Stimulated activated CD4-positive, alpha-beta T cell treated with anti-CD3 and anti-CD28 coated beads, Interleukin-4, amount 100 ng/mL, for 4 hours (primary cell): ENCODE measurements at places on chromosomes 5 and 9.

- no peak for DNase-seq
These were observed 57.1 kb upstream of the FSTL4 start for GRCh38 chr5:133669472-133669871.

DNA sequence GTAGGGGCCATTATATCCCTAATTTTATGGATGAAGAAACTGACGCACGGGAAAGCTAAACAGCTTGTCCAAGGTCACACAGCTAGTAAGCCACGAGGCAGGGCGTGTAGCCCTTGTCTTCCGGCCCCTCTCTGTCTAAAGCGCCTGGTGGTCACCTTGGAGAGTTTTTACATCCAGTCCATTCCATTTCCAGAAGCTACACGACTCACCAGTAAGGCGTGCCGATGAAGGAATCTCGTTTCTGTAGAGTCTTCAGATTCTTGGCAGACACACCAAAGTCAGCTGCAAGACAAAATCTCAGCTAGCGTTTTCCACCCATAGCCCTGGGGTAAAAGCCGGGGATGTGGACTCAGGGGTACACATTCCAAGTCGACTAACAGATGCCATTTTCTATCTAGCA is 80.5 kb downstream of the STK10 start:
- no peak for DNase-seq

GRCh38 chr5:151427258-151427657 is 20.1 kb upstream of the SLC36A1 start:
- DNase-seq: no peak

- no peak for DNase-seq
These were observed 91.5 kb downstream of the WDR41 start for GRCh38 chr5:77400645-77401044.

DNA sequence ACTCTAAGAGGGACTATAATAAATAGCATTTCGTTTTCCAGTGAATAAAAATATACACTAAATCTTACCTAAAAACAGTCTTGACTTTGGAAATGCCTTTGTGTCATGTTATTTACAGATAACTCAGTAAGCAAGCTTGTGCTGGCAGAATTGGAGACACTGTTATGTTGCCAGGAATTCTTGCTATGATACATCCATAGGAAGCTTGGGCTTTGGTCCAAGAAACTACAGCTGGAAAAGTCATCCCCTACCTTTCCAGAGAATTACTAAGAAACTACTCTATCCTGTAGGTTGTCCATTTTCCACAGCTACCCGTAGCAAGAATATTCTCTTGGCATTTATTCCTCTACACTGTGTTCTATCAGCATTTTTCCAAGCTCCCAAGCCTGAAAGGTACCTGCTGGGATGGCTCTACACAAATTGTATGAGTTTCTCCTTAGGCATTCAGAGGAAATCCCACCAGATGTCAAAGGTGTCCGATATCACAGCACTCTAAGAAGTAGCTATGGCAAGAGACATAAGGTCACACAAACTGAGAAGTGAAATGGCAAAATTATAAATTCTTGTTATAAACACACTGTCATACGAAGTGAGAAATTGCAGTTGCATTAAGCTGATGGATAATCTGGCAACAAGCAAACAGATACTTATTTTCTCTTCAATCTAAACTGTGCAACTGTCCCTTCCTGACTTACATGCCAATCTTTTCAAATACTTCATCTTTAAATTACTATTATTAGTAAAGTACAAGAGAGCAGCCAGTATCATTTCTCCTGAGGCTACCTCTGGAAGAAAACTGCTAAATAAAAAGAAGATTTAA is 68.5 kb downstream of the MCTP1 start:
- DNase-seq: no peak

DNA sequence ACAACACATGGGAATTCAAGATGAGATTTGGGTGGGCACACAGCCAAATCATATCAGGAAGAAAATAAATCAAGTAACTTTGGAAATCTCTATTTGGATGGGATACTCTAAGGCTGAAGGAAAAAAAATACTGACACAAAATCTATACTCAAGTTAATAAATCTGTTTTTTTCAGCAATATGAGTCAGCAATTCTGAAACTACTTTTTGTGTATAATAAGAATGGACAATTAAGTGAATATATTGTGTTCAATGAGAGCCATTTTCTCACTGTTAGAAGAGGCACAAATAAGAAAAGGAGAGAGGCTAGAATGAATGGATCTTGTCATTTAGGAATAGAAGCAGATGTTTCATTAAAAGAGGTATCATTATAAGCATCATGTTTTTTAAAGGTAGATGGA is 651.0 kb downstream of the TAF11L14 start:
- no peak for DNase-seq

DNA sequence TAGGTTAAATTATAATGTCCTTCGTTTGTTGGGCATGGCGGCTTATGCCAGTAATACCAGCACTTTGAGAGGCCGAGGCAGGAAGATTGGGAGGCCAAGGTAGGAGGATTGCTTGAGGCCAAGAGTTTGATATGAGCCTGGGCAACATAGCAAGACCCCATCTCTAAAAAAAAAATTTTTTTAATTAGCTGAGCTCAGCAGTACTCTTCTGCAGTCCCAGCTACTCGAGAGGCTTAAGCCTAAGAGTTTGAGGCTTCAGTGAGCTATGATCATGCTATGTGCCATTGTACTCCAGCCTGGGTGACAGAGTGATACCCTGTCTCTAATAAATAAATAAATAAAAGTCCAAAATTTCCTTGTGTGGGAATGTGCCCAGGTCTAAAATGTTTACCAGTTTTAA is 9.1 kb upstream of the MSANTD3 start:
- DNase-seq: no peak

DNA sequence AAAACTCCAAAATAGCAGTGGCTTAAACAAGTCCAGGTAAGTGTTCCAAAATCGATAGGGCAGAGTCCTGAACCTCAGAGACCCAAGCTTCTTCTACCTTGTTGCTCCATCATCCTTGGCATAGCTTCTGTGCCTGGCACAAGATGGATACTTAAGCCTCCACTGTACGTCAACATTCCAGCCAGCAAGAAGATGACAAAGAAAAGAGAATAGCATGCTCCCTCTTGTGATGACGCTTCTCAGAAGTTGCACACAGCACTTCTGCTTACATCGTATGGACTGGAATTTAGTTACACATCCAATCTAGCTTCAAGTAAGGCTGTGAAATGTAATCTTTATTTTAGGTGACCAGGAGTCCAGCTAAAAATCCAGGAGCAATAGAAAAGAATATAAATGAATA is 227.4 kb downstream of the ESM1 start:
- DNase-seq: no peak

DNA sequence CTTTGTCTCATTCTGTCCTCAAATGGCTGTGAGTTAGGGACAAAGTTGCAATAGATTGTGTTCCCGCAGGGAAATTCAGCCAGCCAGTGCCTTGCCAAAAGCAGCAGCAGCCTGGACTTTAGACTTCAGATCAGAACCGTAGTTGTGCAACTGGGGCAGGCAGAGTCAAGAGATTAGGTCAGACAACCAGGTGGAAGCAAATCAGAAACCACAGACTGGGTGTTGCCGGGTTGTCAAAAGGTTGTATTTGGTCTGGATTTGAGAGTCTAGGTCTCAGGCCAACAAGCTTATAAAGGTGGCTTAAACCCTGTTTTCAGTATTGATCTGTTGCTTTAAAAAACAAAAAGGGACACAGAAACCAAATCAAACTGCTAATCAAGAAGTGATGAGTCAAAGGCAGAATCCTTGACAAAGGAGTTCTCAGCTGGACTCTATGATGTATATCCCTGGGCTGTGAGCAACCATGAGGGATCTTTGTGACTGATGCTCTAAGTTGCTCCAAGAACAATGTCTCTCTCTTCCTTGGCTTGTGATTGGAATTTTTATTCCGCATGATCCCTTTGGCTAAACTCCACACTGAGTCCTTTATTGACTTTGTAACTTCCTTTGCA is 20.9 kb downstream of the RFK start:
- no peak for DNase-seq

DNA sequence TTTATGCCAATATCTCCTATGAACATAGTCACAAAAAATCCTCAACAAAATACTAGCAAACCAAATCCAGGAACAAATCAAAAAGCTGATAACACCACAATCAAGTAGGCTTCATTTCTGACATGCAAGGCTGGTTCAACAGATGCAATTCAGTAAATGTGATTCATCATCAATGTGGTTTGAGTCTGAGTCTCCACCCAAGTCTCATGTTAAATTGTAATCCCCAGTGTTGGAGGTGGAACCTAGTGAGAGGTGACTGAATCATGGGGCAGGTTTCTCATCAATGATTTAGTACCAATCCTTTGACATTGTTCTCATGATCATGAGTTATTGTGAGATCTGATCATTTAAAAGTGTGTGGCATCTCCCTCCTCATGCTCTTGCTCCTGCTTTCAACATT is 1072.7 kb downstream of the NR2F1-AS1 start:
- no peak for DNase-seq

- DNase-seq: no peak
These were observed 603.7 kb downstream of the BNC2 start for GRCh38 chr9:16266648-16267276.

DNA sequence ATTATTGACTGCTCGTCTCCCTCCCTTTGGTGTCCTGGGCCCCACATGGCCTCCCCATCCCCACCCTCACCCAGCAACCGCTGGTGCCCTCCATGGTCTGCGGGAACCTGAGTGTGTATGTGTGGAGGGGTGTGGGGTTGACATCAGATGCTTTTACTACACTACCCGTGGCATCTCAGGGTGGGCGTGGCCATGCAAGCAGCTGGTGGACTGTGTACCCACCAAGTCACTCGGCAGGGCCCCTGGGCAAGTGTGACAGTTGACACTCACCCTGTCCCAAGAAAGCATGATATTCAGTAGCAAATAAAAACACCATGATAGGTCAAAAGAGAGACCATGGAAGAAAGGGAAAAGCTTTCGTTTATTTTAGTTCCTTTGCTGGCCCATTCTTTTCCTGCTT is 7.4 kb upstream of the NXNL2 start:
- DNase-seq: no peak

DNA sequence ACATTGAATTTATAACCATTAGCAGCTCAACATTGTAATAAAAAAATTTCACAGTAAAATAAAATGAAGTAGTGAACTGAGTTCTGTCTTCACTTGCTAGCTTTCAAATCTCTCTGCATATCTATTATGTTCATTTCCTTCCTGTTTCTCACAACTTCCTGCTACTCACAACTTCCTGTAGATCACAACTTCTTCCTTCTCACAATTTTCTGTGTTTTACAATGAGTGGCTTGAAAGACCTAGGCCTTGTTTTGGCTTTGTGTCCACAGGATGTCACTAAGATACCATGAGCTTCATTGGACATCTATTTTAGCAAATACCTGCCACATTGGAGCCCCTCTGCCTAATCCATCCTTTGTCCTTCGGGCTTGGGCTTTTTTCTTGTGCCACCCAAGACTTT is 480.3 kb upstream of the ADAMTS16 start:
- DNase-seq: no peak

DNA sequence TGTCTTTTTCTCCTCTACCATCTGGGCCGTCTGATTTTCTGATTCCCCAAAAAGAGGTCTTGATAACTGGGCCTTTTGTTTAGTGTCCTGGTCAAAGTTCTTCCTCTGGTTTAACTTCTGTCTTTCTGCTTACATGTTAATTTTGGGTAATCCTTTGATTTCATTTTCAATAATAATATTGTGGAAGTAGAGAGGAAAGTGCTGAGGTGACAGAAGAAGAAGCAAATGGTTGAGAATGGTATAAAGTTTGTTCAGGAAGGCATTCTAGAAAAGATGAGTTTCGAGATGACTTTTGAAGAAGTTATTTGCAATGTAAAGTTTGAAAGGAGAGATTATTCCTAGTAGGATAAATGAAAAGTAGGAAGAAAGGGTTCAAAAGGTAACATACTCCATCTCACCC is 118.1 kb downstream of the UNC13B start:
- DNase-seq: no peak

DNA sequence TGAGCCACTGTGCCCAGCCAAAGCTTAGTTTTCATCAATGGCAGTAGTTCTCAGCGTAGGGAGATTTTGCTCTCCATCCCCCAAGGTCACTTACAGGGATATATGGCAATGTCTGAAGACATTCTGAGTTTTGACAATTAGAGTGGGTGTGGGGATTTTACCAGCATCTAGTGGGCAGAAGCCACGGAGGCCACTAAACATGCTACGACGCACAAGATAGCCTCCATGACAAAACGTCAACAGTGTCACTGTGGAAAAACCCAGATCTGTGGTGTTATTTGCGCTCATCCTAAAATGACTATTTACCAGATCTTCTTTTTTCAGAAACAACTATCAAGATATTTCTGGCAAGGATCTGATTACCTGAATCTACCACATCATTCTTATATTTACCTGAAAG is 68.2 kb downstream of the CDC14B start:
- no peak for DNase-seq
